Mesothelial cell of epicardium (in vitro differentiated cells): ENCODE measurements at places on chromosomes 11 and 22. TPM values are rescaled to one million over a fixed set of nuclear protein-coding genes. Genes with fewer than 3 reads are reported as not detected.

The TESMIN gene
- 15.9 to 19.2 TPM (median 16.0 TPM) in 3 replicates for total RNA-seq

The KCNE3 gene
- 4.3 to 5.1 TPM (median 5.0 TPM) in 3 replicates for total RNA-seq

The CELSR1 gene
- 17.8 to 18.8 TPM (median 18.4 TPM) in 3 replicates for total RNA-seq

The MYOD1 gene
- not detected in 3 replicates for total RNA-seq

The PTPRCAP gene
- 1.4 to 1.8 TPM (median 1.6 TPM) in 3 replicates for total RNA-seq

The IFITM2 gene
- total RNA-seq = 208 to 224 TPM (median 210 TPM) in 3 replicates

The TRIM64C gene
- not detected in 3 replicates for total RNA-seq

The PGGHG gene
- total RNA-seq = 101 to 109 TPM (median 103 TPM) in 3 replicates

The SHISA8 gene
- not detected in 3 replicates for total RNA-seq

The CHRNA10 gene
- 2.6 to 2.9 TPM (median 2.9 TPM) in 3 replicates for total RNA-seq

The OR52K2 gene
- total RNA-seq = not detected in 3 replicates

The KCNJ1 gene
- total RNA-seq = not detected in 3 replicates

The C11orf65 gene
- 1.00 to 1.6 TPM (median 1.1 TPM) in 3 replicates for total RNA-seq

The FJX1 gene
- 70.7 to 73.1 TPM (median 72.8 TPM) in 3 replicates for total RNA-seq

The TP53AIP1 gene
- total RNA-seq = 0.45 to 0.68 TPM (median 0.47 TPM) in 3 replicates

The CARS1 gene
- total RNA-seq = 32.7 to 33.4 TPM (median 32.9 TPM) in 3 replicates

The CDC45 gene
- total RNA-seq = 12.2 to 15.3 TPM (median 12.5 TPM) in 3 replicates

The IFITM10 gene
- total RNA-seq = 2.2 to 2.8 TPM (median 2.7 TPM) in 3 replicates

The CYP2D6 gene
- total RNA-seq = 6.3 to 7.2 TPM (median 6.4 TPM) in 3 replicates

The GSTT2 gene
- total RNA-seq = 0.29 TPM in 1 of 3 replicates, not detected in the others

The TCIRG1 gene
- total RNA-seq = 60.0 to 63.4 TPM (median 60.5 TPM) in 3 replicates

The CACNA1I gene
- 0.27 to 0.31 TPM (median 0.27 TPM) in 3 replicates for total RNA-seq

The ASPHD2 gene
- total RNA-seq = 1.9 to 2.6 TPM (median 2.5 TPM) in 3 replicates

The CHADL gene
- total RNA-seq = 3.2 to 4.6 TPM (median 3.3 TPM) in 3 replicates

The GAB2 gene
- 38.9 to 43.6 TPM (median 39.9 TPM) in 3 replicates for total RNA-seq

The WDR74 gene
- 59.3 to 63.7 TPM (median 62.1 TPM) in 3 replicates for total RNA-seq

The SLC22A6 gene
- not detected in 3 replicates for total RNA-seq

The DUSP8 gene
- total RNA-seq = 7.8 to 9.1 TPM (median 8.9 TPM) in 3 replicates

The KDM2A gene
- 135 to 142 TPM (median 138 TPM) in 3 replicates for total RNA-seq

The TMPRSS6 gene
- total RNA-seq = 0.18 to 0.47 TPM in 2 of 3 replicates, not detected in the other
